GM23248 (cell line): ENCODE measurements at places on chromosomes 5 and 9. TPM values are rescaled to one million over a fixed set of nuclear protein-coding genes. Genes with fewer than 3 reads are reported as not detected.

DNA sequence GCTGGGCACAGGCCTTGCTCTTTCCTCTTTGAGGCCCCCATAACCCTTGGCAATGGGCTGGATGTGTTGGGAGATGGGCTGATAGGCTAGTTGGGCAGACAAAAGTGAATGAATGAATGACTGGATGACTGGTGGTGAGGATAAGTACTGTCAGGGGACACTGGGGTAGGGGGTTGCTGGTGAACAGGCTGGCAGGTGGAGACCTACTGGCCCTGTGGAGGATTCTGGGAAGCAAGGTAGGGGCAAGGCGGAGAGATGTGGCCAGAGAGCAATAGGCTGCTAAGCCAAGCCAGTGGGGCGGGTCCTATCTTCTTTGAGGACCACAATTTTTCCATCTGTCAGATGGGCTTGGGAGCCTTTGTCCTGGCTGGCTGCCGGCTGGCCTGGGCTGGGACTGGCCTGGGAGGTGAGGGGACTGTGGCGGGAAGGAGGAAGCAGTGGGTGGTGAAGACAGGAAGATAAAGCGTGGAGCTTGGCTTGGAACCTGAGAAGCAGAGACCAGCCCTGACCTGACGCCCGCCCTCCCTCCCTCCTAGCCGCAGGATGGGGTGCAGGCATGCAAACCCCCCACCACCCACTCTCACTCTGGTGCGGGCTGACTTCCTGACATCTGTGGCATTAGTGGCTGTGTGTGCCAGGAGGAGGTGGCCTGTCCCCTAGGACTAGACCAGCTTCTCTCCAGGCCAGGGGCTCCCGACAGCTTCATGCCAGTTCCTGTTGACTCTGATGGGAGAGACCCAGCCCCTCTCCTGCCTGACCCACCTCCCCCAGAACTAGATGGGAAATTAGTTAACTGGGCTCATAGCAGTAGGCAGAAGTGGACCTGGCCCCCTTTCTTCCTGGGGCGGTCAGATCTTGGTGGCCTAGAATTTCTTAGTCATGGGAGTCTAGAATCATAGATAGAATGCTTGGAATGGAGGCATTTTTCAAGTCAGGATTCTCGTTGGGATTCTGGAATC is 9.5 kb downstream of the CXXC5 start:
- no peaks in the 10 kb centered on the region for H3K27me3 ChIP-seq
- H3K27ac ChIP-seq, result peak overlapping the region; percentile 98
- peaks cover 90% of the 10 kb centered on the region for H3K4me1 ChIP-seq
- H3K4me3 ChIP-seq, result peak overlapping the region; percentile 60; the same call in 1 of the 2 replicates
- H3K36me3 ChIP-seq, result no peaks in the 10 kb centered on the region

GRCh38 chr9:97714435-97714834 is 17.3 kb upstream of the XPA start:
- H3K27me3 ChIP-seq, result no peaks in the 10 kb centered on the region
- peak; percentile 75 for DNase-seq
- H3K27ac ChIP-seq, result peak overlapping the region; percentile 44
- no peak overlapping the region for H3K4me3 ChIP-seq
- peaks cover 18% of the 10 kb centered on the region for H3K4me1 ChIP-seq
- no peaks in the 10 kb centered on the region for H3K36me3 ChIP-seq

GRCh38 chr9:135152614-135153334 is 65.3 kb downstream of the OLFM1 start:
- no peak overlapping the region for H3K27ac ChIP-seq
- no peaks in the 10 kb centered on the region for H3K4me1 ChIP-seq
- no peak overlapping the region for H3K4me3 ChIP-seq
- H3K36me3 ChIP-seq, result no peaks in the 10 kb centered on the region
- H3K27me3 ChIP-seq, result no peaks in the 10 kb centered on the region
- DNase-seq, result no peak

- H3K4me1 ChIP-seq, result peaks cover 13% of the 10 kb centered on the region; the same call in 1 of the 2 replicates
- no peak overlapping the region for H3K27ac ChIP-seq
- H3K27me3 ChIP-seq, result no peaks in the 10 kb centered on the region
- no peak overlapping the region for H3K4me3 ChIP-seq
Observed at GRCh38 chr9:6996061-6996854, 238.5 kb downstream of the KDM4C start.

- H3K4me3 ChIP-seq, result no peak overlapping the region
- no peaks in the 10 kb centered on the region for H3K36me3 ChIP-seq
- no peak for DNase-seq
- no peaks in the 10 kb centered on the region for H3K4me1 ChIP-seq
- no peak overlapping the region for H3K27ac ChIP-seq
Observed at GRCh38 chr9:137660144-137660543, 41.3 kb downstream of the EHMT1 start.

- peaks cover 45% of the 10 kb centered on the region for H3K27me3 ChIP-seq
- no peak for DNase-seq
- H3K36me3 ChIP-seq, result no peaks in the 10 kb centered on the region
Observed at GRCh38 chr9:109213285-109214121, 46.5 kb upstream of the FRRS1L start.

DNA sequence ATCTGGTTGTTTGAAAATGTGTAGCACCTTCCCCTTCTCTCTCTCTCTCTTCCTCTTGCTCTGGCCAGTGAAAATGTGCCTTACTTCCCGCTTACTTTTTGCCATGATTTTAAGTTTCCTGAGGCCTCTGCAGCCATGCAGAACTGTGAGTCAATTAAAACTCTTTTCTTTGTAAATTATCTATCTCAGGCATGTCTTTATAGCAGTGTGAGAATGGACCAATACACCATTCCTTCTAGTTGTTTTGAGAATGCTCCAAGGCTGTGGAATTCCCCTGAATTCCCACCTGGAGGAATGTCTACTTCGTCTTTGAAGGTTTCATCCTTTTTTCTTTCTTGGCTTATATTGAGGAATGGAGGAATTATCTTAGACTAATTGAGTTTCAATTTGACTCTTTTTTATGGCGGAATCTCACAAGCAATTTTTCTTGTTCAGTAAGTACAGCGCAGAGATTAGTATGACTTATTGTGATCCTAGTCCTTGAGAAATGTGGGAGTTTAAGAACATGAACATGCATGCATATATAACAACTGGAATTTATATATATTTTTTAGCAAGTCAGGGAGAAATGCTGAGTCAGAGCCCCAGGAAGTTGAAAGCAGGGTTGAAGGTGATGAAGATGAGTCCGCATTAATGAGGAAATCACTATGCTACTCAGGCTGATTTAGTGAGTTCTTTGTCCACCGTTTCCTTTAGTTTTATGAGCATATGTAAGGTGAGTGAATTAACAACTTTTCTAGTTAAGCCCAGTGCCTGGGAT is 488.1 kb upstream of the ADAMTS16 start:
- DNase-seq, result no peak
- H3K27ac ChIP-seq, result no peak overlapping the region
- H3K4me1 ChIP-seq, result no peaks in the 10 kb centered on the region
- no peak overlapping the region for H3K4me3 ChIP-seq

DNA sequence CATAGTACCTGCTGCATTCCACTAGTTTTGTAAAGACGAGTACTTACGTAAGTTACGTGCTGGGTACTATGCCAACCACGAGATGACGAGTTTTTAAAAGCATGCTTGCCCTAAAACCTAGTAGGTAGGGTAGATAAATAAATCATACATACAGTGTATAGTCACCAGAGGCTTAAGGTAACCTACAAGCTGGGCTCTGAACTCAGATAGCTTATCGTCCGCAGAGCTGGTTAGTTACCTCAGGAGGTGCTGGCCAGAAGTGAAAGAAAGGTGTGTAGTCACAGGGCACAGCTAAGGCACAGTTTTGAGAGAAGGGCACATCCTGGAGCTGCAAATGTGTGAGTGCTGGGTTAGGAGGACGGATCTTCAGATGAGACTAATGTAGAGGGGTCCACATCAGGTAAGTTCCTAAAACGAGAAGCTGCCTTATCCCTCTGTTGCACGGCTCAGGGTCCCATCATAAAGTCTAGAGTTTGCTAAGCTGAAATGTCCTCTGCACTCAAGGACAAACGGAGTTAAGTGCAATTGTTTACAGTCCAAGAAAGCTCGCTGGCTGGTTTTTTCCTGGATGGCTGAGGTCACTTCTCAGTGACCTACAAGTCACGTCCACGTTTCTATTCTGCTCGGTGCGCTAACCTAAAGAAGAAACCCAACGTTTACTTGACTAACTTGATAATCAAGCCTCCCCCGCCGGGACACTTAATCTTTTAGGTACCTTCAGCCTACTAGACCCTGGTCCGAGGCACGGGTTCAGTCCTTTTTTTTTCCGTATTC is 1.1 kb upstream of the SNX24 start:
- H3K4me3 ChIP-seq, result peak overlapping the region; percentile 76
- peak overlapping the region; percentile 87 for H3K27ac ChIP-seq
- H3K27me3 ChIP-seq, result no peaks in the 10 kb centered on the region

GRCh38 chr9:108521063-108521590 is 334.7 kb downstream of the ACTL7B start:
- no peak overlapping the region for H3K4me3 ChIP-seq
- H3K4me1 ChIP-seq, result peaks cover 10% of the 10 kb centered on the region
- H3K36me3 ChIP-seq, result no peaks in the 10 kb centered on the region

The STOML2 gene
- total RNA-seq, result 101 and 124 TPM in 2 replicates

DNA sequence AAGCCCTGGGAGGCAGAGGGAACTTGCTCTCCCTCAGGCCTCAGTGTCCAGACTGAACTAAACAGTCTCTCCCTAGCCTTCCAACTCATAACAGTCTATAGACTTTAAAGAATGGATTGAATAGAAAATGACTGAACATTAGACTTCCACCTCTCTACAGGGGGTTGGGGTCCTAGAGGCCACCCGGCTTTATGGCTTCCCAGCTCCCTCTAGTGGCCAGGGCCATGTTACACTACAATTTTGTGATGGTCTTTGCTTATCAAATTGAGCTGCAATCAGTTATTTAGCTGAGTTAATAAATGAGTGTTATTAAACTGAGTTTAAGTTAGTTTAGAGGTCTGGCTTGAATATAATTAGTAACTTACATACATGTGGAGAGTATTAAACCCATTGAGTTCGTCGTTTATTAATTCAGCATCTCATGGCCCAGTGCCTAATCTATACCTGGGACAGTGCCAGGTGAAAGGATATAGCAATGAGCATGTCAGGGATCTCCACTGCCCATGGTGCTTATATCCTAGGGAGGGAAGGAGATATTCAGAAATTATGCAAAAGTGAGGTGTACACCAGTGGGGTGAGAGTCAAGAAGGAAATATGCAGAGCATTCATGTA is 105.2 kb downstream of the SH3TC2 start:
- H3K27ac ChIP-seq, result no peak overlapping the region
- H3K4me3 ChIP-seq, result no peak overlapping the region
- H3K4me1 ChIP-seq, result no peaks in the 10 kb centered on the region
- no peaks in the 10 kb centered on the region; the same call in 1 of the 2 replicates for H3K27me3 ChIP-seq
- no peaks in the 10 kb centered on the region for H3K36me3 ChIP-seq
- DNase-seq, result peak; percentile 58

The POU4F3 gene
- 0.13 TPM in 1 of 2 replicates, not detected in the other for total RNA-seq

DNA sequence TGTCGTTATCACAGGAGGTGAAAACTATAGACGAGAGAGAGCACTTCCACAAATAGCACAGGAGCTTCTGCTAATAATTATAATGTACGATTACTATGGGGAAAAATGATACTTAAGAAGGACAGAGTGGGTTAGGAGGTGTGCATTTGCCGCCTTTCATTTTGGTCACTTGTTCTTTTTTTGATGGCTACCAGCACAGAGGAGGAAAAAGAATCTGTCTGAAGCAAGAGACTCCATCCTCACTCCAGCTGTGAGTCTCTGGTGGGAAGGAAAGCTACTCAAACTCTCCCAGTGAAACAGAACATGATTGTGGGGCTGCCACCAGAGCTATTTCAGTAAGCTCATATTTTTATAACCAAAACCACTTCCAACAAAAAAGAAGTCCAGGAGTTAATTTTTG is 270.4 kb upstream of the TMEM161B start:
- H3K27me3 ChIP-seq, result no peaks in the 10 kb centered on the region
- no peaks in the 10 kb centered on the region for H3K36me3 ChIP-seq
- H3K4me1 ChIP-seq, result no peaks in the 10 kb centered on the region

- H3K27ac ChIP-seq, result no peak overlapping the region
- H3K4me1 ChIP-seq, result no peaks in the 10 kb centered on the region
- peak overlapping the region; percentile 30; the same call in 1 of the 2 replicates for H3K4me3 ChIP-seq
Observed at GRCh38 chr5:44943647-44944046, 134.9 kb downstream of the MRPS30 start.

- H3K27ac ChIP-seq, result no peak overlapping the region
- no peaks in the 10 kb centered on the region for H3K27me3 ChIP-seq
- no peak overlapping the region for H3K4me3 ChIP-seq
- H3K36me3 ChIP-seq, result no peaks in the 10 kb centered on the region
- DNase-seq, result no peak
- H3K4me1 ChIP-seq, result peaks cover 19% of the 10 kb centered on the region
Observed at GRCh38 chr5:146193285-146193684, 10.1 kb upstream of the RBM27 start.

DNA sequence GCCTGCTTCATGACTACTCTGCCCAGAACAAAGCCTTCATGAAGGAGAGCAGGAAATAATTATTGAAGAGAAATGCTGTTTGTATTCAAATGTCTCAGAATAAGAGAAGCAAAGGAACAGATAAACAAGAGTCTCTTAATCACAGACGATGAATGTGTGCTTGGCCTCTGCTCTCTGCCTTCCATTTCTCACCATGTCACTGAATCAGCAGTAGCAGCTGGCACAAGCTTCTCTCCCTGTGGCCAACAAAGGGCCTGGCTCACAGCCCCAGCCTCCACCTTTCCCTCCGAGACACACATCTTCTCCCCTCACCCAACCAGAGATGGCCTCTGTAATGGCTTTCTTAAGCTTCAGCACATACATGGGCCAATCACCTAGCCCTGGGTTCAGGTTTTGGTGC is 128.1 kb upstream of the SLIT3 start:
- peak overlapping the region; percentile 82 for H3K27ac ChIP-seq
- no peaks in the 10 kb centered on the region for H3K36me3 ChIP-seq
- no peaks in the 10 kb centered on the region for H3K27me3 ChIP-seq
- H3K4me3 ChIP-seq, result no peak overlapping the region
- H3K4me1 ChIP-seq, result peaks cover 51% of the 10 kb centered on the region

The ROR2 gene
- 8.2 and 12.9 TPM in 2 replicates for total RNA-seq
